ENCODE measurements at places on chromosomes 2 and 18.
A peak's percentile ranks its signal among the peaks of the same experiment; 100 is the strongest.

DNA sequence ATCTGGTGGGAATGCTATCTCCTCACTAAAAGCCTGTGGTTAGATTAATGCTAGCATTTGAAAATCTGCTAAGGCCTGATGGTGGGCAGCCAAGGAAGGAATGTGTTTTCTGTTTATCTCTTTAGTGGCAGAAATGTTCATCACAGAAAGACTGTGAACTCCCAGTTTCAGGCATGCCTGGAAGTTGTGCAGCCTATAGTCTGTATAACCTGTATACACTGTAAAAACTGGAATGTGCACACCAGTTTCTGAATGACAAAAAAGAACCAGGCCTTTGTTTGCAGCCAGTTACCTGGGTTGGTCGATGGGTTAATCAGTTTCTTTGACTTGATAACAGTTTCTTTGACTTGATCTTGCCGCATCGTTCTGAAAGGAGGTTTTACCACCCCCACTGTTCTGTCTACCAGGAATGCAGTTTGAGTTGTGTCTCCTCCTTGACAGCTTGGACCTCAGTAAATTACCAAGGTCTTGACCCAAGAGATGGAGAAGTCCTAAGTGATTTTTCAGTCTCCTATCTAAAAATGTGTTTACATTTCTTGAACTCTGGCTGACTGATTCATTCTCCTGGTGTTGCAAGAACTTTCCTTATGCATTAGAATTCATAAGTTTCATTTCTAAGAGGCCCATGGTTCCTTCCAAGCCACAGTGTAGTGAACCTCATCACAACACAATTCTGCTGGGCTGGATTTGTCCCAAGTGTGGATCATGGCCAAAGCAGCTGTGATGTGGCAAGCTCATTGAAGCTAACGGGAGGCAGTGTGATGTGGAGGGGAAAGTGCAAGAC, 62.2 kb downstream of the KIAA2012 start:
- DNase-seq, result peak; percentile 98

DNA sequence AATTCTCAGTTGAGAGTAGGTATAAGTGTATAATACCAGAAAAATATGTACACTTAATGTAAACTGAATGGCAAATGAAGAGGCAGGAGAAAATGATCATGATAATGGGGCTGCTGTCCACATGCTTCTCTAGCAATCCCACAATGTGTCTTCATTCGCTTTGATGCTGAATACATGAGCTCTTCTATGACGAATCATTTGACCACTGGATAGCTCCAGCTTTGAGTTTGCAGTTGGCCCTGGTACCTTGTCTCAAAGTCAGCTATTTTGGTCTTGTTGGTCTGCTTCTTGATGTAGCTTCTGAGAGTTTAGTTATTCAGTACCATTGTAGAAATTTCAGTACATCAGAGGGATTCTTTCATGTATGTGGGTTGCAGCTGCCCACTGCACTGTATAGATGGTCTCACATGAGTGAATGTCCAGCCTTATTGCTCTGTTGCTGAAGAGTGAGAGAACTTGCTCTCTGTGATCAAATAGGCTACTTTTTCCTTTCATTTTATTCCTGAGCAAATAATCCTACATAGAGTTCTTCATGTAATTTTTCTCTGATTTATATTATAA, 105.1 kb downstream of the TTC27 start:
- DNase-seq, result no peak

GRCh38 chr18:58785171-58785805, 79.4 kb upstream of the ZNF532 start:
- no peak for DNase-seq

DNA sequence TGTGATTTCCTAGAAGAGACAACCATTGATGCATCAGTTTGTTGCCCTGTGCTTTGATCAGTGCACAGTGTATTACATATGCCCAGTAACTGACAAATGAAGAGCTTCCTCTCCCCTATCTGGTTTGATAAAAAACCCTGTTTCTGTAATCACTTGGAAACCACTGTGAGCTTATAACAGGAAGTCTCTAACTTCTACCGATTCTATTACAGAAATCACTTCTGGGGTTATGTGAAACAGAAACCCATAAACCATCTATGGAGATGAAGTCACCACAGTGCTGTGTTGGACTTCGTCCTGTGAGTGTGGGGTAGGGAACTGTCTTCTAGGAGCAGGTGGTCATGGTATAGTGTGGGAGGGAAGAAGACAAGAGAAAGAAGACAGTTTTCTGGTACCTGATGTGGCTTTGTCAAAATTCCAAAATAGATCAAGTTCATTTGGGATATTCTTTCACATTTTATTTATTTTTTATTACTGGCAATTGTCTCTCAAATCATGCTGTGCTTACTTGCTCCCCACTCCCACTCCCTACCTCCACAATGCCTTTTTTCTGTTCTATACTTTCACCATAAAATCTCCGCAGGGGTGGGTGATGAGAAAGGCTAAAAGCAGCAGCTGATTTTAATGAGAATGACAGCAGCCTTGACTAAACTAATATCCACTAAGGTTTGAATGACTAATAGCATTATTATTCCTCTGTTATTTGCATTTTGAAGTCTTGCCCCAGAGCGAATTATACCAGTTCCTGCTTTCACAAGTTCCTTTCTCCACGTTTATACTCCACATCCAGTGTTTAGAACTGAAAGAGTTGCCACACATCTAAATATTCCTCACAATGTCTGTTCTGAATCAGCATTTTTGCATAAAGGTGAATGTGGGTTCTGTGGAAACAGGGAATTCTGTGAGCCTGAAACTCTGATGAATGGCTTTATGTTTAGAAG, 41.7 kb upstream of the RND3 start:
- no peak for DNase-seq

GRCh38 chr18:72700961-72701710, 157.0 kb upstream of the CBLN2 start:
- DNase-seq, result peak; percentile 4
